ENCODE measurements at places on chromosomes 13 and 19.
A peak's percentile ranks its signal among the peaks of the same experiment; 100 is the strongest.

GRCh38 chr13:44879452-44880058 is 109.7 kb downstream of the NUFIP1 start:
- DNase-seq: no peak

GRCh38 chr13:77779552-77780272 is 82.2 kb downstream of the SLAIN1 start:
- DNase-seq: peak; percentile 23

DNA sequence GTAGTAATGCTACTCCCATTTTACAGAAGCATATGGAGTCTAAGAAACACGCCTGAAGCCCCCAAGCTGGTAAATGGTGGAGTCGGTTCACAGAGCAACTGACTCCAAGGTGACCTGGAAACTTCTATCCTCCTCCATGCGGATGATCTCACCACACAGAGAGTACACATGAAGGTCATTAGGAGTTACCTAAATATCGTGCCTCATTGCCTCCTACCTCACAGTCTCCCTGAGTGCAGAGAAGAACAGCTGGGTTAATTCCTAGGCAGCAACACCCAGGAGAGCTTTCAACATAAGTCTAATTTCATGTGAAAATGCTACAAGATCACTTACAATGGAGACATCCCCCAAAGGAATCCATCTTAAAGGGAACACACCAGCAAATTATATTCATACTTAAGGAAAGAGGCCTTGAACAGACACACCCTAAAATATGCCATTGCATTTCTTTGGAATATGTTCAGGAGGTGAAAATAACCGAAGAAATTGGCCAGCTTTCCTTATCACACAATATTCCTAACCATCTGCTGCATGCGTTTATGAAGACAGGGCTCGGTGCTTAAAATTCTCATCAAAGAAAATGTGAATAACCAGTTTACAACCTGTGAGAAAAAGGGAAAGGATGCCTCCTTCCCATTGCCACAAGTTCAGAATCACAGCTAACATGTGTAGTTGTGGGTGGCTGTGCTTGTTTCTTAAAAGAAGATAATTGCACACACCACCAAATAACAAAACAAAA is 203.6 kb upstream of the NBEA start:
- no peak for DNase-seq

DNA sequence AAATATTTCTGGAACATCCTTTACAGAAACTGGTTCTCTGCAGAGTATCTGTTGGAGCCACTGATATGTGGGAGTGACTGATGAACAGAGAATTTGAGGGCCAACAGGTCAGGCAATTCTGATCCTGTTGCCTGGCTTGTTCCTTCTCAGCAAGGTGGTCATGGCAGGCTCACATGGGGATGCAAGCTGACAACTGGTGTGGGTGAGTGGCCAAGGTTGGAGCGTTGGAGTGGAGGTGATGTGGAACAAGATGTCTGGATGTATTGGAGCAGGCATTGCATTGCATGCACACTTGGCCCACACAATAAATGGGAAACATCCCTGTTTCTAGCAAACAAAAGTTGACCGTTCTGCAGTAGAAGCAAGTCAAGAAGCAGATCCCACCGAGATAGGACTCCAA is 380.7 kb downstream of the ZNF536 start:
- DNase-seq: no peak

GRCh38 chr13:42892760-42893159 is 99.3 kb downstream of the EPSTI1 start:
- no peak for DNase-seq

DNA sequence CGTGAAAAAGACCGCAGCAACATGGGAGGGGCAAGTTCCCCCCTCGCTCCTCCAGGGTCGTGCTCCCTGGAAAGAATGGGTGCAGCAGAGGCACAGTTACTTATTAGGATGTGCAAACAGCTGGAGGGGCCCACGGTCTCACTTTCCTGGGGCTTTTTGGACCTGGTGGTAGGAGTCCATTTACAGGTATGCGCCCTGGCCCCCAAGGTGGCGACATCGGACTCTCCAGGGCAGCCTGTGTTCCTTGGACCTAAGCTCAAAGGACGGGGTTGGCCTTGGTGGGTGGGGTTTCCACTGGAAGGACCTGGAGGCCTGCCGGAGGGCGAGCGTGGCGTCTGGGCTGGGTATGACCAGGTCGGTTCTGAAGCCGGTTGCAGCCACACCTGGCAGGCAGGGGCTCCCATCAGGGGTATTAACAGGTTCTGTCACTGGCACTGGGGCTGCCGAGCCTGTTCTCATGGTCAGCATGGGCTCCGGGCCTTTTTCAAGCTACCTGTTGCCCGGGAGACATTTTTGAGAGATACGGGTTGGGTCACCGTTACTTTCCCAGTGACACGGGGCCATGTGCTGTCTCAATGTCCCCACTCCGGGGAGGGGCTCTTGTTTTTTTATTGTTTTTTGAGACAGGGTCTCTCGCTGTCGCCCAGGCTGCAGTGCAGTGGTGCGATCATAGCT is 5.9 kb downstream of the ZFR2 start:
- DNase-seq: no peak

DNA sequence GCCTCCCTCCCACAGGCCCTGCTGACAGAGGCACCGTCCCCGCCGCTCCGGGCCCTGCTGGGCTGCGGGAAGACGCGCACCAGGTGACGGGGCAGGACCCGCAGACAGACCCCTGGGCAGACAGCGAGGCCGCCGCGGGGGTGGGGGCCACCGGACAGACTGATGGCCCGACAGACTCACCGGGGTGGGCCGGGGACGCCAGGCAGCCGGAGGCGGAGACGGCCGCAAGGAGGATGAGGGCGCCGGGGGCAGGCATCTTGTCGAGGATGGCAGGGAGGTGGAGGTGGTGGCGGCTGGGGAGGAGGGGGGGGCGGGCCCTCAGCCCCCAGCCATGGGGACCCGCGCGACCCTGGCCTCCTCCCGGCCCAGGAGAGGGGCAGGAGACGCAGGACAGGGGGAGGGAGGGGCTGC is 309 bp downstream of the LMTK3 start:
- DNase-seq: peak; percentile 67

- no peak for DNase-seq
Observed at GRCh38 chr13:45276913-45277312, 64.1 kb downstream of the TPT1 start.
